ENCODE measurements at places on chromosomes 11 and 22. TPM values are rescaled to one million over a fixed set of nuclear protein-coding genes. Genes with fewer than 3 reads are reported as not detected.
A peak's percentile ranks its signal among the peaks of the same experiment; 100 is the strongest.

ZDHHC8 gene
- 43.9 TPM for total RNA-seq

GAB4 gene
- not detected for total RNA-seq

SGSM1 gene
- 2.1 TPM for total RNA-seq

MYOD1 gene
- total RNA-seq = not detected

GAS2 gene
- total RNA-seq = 4.5 TPM

DDT gene
- 186 TPM for total RNA-seq

SLC22A8 gene
- not detected for total RNA-seq

AIFM3 gene
- 1.3 TPM for total RNA-seq

GRCh38 chr11:108616549-108616948, 23.0 kb upstream of the EXPH5 start:
- no peak for DNase-seq

DNA sequence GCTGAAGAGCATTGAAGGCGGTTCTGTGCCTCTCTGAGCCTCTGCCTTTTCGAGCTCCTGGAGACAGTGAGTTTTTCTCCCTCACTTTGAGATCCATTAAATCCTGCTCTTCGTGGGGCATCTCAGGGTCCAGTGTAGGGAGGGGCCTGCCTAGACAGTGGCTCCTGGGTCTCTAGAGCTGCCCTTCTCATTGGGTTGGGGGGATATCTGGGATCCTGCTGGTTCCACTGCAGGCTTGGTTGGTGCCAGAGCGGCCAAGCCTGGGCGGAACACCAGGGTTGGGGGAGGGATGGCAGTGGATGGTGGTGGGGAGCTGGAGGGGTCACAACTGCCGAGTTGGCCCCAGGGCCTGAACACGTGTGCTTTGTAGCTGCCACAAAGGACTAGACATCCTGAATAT, 52.2 kb upstream of the CARS1 start:
- DNase-seq = no peak

- DNase-seq = no peak
These were observed 9.5 kb downstream of the CTTN start for GRCh38 chr11:70407814-70408213.

DNA sequence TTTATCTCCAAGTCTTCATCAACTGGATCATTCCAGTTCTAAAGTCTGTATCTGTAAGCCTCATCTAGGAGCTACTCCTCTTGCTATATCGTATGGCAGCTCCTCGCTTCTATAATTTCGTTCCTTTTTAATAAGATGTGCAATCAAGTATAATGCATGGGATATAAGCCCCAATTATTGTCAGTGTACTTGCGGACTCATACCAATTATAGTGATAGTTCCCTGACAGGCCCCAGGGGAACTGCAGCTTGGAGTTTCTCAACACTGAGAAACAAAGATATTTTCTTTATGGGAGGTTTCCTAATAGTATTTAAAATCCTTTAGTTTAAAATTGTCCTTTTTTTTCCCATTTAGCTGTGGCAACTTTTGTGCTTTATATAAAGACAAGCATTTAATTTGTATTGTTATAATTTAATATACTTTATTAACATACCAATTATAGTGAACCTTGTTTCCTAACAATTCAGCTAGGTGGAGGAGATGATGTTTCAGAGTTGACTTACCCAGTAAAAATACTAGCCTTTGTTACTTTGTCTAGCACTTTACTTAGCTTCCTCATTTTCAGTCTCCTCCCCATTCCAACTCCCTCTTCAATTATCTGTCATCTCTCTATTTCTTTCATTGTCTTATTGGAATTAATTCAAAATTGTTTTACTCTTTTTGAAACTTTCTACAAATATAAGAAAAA, 25.3 kb upstream of the DDX17 start:
- no peak for DNase-seq

- DNase-seq = peak; percentile 77
These were observed 454 bp downstream of the TMEM218 start for GRCh38 chr11:125111001-125111342.

- DNase-seq = peak; percentile 43
These were observed 28.4 kb downstream of the C11orf91 start for GRCh38 chr11:33672273-33672672.

DNA sequence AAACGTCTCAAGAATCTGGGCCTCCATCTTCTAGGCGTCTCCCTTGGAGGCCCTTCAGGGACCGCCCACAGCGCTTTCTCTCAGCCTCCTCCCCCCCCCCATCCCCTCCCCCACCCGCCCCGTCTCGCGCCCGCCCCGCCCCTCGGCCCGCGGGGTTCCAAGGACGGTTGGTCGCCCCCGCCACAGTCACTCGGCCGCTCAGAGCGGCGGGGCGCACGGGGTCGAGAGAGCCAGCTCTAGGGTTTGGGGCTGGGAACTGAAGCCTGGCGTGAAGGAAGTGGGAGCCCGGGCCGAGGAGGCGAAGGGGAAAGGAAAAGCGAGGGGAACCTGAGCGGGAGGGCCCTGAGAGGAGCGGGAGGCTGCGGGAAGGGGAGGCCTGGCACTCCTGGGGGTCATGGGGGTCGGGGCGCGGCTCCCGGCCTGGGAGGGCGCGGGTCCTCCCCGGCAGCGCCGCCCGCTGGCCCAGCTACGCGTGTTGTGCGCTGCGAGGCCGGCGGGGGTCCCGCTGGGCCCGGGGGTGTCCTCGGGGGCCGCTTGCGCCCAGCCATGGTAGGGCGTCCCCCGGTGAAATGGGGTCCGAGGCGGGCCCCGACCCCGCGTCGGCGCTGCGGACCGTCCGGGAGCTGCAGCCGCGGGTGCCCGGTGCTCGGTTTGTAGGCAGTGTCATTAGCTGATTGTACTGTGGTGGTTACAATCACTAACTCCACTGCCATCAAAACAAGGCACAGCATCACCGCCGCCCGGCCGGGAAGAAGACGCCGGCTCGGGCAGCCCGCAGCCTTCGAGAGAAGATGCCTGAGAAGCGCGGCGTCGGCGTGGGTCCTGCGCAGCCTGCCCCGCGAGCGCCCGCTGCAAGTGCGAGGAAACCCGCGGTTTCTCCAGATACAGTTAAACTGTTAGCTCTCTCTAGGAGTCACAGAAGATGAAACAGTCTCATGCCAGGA, at the start of gene BTG4:
Gene BTG4, minus strand, starts transcription at position 91 of the 944 bp plus-strand sequence. CDS start 13,610 bp downstream, outside the sequence.
- DNase-seq = peak; percentile 83

DNA sequence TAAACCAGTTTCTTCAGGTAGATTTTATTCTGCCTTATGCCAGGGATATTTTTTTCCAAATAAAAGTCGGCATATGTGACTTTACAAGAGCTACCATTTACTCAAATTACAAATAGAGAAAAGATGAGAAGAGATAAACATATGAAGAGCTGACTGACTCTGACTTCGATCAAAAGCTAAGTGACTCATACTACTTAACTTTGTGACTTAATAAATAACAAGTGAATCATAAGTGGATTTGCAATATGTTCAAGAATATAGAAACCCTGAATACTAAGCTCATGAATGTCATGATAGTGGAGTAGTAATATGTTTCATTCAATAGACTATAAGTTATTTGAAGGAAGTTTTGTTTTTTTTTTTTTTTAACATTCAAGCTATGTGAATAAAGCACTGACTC, 130.5 kb upstream of the ANO3 start:
- DNase-seq = no peak

GRCh38 chr11:130402570-130402969, 25.8 kb downstream of the ADAMTS8 start:
- no peak for DNase-seq

DNA sequence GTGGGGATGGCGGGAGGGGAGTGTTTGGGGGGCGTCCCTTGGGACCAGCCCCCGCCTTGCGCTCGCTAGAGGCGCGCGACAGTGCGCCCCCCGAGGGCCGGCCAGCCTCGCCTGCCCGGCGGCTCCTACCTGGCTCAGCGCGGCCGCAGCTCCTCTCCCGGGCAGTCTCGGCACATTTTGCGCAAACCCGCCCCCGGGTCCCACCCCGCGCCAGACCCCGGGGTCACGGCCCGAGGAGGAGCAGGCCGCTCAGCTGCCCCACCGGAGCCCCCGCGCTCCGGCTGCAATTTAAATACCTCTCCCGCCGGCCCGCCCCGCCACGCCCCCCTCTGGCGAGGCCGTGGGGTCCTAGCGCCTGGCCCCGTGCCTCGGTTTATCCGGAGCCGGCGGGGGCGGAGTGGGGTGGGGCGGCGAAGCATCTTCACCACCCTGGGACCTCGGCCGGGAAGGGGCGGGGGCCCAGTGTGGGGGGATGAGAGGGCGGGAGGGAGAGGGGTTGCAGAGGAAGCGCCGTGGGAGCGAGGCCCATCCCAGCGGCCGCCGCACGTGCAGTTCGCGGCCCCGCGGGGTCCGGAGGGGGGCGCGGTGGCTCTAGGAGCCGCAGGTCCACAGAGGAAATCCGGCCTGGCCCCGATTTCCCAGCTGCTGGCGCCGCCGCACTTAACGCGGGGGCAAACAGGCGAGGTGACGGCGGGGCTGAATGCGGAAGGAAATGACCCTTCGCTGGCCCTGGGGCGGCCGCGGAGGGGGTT, at the start of gene LRRC32:
Gene LRRC32, minus strand, starts transcription at position 263 of the 752 bp plus-strand sequence. CDS start 4,793 bp downstream, outside the sequence.
- peak; percentile 80 for DNase-seq

GRCh38 chr11:100705447-100705846, 18.4 kb downstream of the ARHGAP42 start:
- DNase-seq = no peak

- no peak for DNase-seq
These were observed 534 bp downstream of the WNT7B start for GRCh38 chr22:45976254-45977002.

- DNase-seq = no peak
These were observed 57.8 kb upstream of the MN1 start for GRCh38 chr22:27859336-27859735.

- DNase-seq = peak; percentile 95
These were observed 42.4 kb upstream of the NAV2 start for GRCh38 chr11:19670030-19670791.

- peak; percentile 90 for DNase-seq
These were observed 14.6 kb downstream of the FAM83F start for GRCh38 chr22:40009292-40009774.

- DNase-seq = no peak
These were observed 31.3 kb upstream of the SLN start for GRCh38 chr11:107743191-107743590.

DNA sequence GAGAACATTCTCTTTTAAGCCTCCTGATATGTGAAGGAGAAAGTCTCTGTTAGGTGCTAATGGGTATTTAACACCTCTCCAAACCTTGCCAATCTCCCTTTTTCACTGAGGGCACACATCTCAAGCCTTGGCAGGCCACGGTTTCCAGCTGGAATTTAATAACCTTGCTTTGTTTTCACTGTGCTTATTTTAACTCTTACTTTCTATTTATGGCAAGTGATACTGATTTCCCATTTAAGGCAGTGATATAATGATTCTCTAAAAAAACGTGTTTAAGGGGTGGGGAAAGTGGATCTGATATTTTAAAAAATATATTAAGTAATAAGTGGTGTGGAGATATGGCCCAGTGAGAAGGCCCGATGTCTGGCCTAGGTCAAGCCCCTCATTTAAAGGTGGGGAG, 1.1 kb upstream of the RASD2 start:
- DNase-seq = no peak

DNA sequence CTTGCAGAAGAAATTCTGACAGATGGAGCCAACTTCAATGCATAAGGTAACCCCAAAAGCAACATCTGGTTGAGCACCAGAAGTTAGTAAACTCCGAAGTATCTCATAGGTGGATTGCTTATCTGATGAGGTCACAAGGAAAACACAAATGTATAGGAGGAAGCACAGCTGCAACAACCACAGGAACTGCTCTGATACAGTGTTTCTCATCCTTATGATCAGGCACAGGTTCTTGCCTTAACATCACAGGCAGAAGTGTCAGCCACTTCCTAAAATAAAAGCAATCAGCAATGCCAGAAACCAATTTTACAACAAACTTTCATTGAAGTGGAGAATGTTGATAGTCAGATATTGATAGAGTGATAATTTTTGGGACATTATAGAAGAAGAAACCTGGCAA, 530.3 kb upstream of the FAT3 start:
- DNase-seq = no peak

DNA sequence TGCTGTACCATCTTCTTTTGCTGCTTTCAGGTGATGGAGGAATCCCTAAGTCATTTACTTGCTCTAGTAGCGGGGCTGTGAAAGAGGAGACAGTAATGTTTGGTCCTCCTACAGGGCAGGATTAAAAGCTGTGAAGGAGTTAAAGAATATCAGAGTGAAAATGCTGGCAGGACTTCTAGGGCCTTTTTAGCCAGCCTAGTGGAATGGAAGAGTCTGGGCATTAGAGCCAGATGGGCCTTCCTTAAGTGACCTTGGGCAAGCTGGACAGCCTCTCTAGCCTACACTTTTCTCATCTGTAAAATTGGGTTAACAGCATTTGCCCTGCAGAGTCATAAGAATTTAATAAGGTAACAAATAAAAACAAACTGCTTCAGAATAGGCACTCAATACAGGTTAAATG, 114.7 kb downstream of the RBFOX2 start:
- DNase-seq = no peak

DNA sequence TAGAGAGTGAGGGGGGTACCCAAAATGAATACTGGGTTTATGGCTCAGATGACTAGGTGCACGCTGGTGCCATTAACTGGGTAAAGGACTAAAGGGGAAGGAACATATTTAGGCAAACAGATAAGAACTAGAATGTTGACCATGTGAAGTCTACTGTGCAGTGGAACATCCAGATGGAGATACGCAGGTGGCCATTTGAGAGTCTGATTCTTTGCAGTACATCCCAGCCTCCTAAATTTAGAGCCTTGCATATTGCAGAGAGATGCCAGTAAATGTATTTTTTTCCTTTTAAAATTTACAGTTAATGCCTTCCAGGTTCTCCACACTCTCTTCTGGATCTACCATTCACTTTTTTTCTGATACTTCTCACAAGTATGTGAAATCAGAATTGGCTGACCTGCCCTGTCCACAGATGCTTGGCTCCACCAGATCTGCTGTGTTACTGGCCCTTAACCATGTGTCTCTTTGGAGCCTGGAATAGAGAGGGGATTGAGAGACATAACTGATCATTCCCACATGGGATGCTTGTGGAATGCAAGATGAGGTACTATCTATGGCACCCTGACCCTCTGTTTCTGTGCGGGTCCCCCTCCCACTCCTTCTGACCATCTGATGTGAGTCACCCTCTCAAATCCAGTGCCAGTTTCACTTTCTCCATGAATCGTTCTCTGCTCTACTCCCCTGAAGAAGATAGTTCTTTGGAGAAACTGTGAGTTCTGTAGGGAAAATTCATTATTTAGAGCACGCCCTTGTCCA, 77.0 kb upstream of the NCAM1 start:
- no peak for DNase-seq

GRCh38 chr11:120612513-120613263, 101.1 kb downstream of the GRIK4 start:
- no peak for DNase-seq

- DNase-seq = no peak
These were observed 1.5 kb downstream of the MPST start for GRCh38 chr22:37021041-37021440.

DNA sequence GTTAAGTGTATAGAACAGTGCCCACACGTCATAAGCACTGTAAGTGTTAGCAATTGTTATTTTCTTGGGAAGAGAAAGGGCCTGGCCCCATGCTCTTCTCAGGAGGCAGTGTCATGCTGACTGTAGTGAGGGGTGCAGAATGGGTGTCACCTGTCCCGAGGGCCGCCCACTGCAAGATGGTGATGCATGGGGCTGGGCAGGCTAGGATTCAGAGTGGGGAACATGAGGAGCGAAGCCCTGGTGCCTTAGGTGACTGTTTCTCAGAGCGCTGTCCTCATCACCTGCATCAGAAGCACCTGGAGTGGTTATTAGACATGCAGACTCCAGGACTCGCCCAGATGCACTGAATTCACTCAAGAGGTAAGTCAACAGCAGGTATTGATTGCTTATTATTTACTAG, 101.0 kb upstream of the PARVA start:
- peak; percentile 20 for DNase-seq

- no peak for DNase-seq
These were observed 252.7 kb downstream of the TMEM135 start for GRCh38 chr11:87290304-87290922.

- no peak for DNase-seq
These were observed 526.7 kb downstream of the INSC start for GRCh38 chr11:15641271-15642045.
